Amygdala (tissue), 56 donors: ENCODE measurements at places on chromosomes 16 and 17.
A peak's percentile ranks its signal among the peaks of the same experiment; 100 is the strongest.

DNA sequence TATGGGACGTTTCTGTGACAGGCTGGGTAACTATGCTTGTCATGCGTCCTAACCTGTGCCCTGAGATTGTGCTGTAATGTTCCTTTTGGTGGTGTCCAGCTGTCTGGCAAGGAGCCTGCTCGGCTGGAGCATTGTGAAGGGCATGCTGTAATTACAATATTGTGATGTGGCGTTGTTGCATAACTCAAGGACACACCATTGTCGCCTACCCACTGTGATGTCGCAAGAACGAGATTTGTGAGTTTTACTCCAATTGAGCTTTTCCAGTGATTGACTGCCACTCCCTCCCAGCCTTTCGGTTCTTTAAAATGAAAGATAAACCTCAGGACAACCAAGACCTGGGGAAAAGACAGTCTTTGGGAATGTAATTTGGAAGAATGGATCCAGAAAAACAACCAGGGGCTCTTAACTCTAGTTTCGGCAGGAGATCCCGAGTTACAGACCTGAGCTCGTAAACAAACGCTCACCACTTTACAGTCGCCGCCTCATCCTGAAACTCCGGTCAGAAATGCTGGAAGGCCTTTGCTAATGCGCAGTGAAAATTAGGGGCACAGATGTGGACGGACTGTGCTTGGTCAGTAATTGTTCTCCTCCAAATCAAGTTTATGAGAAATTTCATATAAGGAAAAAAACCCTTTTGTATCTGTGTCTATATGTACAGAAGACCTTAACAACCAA lies 1.3 kb downstream of the ZNF750 start:
- no peak for DNase-seq

DNA sequence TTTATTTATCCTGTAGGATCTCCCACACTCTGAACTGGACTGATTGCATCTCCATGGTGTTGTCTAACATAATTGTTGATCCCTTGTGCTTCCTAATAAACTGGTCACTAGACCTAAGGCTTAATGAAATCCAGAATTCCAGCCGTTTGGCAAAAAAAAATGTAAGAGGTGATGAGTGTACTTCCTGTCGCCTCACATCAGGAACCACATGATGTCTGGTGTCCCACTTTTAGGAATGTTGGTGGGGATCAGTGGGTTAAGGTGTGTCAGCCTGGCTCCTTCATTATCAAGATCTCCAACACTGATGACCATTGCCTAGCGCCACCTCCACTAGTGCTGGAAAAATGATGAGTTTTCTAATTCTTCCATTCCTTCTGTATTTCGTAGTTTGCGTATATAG lies 18.6 kb upstream of the LONP2 start:
- no peak for DNase-seq

DNA sequence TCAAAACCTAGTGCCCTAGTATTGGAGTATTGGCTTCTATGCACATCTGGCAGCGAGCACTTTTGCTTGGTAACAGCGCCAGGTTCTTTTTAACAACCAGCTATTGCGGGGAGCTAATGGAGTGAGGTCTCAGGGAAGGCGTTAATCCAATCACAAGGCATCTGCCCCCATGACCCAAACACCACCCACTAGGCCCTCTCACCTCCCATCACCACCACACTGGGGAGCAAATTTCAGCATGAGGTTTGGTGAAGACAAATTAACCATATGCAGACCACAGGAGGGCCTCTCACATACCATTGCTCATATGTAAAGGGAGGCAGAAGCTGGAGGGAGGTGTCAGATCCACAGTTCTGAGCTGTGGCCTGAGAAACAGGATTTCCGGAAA lies 893 bp upstream of the ODF4 start:
- DNase-seq, result no peak

DNA sequence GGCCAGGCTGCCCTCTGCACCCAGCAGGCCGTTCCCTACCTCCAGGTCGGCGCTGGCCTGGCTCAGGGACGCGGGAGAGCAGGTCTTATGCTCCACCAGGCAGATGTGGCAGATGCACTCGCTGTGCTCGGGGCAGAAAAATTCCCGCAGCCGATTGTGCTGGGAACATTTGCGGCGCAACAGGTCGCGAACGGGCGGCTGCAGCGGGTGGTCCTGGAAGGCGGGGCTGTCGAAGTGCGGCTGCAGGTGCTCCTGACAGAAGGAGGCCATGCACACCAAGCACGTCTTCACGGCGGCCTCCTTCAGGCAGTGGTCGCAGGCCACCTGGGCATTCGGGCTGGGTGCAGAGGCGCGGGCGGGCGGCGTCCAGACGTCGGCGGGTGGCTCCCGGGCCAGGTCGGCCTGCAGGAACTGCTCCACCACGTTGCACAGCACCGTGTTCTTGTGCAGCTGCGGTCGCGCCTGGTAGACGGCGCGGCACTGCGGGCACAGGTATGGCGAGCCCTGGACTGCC lies 439 bp downstream of the TRIM25 start:
- DNase-seq, result no peak

DNA sequence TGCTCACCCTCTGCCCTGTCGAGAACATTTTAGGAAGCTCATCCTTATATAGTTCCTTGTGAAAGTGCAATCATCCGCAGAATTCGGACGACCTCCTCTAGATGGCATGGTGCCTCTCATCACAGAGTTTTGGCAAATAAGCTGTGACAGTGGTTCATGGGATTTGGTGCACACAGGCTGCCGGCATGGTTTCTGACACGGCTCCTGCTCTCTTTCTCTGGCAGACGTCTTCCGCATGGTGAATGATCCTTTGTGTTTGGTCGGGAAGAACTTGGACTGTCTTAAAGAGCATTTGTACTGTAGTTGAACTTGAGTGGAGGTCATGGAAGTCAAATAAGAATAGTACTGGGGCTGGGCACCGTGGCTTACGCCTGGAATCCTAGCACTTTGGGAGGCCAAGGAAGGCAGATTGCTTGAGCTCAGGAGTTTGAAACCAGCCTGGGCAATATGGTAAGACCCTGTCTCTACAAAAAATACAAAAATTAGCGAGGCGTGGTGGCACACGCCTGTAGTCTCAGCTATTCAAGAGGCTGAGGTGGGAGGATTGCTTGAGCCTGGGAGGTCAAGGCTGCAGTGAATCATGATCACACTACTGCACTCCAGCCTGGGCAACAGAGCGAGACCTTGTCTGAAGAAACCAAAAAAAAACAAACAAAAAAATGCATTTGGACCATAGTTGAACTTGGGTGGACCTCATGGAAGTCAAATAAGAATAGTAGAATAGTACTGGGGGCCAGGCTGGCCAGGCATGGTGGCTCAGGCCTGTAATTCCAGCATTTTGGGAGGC lies 34.7 kb upstream of the NAT9 start:
- DNase-seq, result no peak

- no peak for DNase-seq
These were observed 831 bp upstream of the RCVRN start for GRCh38 chr17:9905902-9906301.

DNA sequence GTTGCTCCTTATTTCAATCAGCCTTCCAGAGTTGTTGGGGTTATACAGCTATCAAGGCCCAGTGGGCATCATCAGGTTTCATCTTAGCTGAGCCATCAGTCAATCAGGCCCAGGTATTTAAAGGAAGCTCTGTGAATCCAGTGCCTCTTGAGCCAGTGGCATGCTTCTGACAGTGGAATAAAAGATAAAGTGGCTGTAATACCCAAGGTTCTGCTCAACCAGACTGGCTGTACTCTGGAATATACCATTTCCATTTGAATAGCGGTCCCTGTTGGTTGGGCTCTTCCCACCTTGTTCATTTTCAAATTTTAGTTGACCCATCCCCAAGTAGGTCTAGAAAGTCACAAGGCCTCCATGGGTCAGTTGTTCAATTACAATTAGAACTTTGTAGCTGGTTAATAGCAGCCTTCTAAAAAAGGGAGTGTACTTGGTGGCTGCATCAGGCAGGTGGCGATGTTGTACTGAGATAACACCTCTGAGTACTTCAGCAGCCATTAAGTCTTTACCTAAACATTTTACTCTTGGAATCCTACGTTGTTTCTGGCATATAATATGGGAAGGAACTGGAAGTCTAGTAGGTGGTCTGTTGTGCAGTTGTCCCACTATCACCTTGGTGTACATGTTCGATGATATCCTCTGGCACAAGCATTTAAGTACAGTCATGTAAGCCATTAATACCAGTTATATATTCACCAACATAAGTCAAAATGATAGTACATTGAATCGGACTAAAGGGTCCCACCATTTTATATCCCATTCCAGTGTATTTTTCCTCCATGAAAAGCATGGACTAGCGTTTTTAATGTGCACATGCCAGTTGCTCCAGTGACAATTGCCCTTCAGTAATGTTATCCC lies 294.1 kb downstream of the BCAS3 start:
- DNase-seq, result no peak

DNA sequence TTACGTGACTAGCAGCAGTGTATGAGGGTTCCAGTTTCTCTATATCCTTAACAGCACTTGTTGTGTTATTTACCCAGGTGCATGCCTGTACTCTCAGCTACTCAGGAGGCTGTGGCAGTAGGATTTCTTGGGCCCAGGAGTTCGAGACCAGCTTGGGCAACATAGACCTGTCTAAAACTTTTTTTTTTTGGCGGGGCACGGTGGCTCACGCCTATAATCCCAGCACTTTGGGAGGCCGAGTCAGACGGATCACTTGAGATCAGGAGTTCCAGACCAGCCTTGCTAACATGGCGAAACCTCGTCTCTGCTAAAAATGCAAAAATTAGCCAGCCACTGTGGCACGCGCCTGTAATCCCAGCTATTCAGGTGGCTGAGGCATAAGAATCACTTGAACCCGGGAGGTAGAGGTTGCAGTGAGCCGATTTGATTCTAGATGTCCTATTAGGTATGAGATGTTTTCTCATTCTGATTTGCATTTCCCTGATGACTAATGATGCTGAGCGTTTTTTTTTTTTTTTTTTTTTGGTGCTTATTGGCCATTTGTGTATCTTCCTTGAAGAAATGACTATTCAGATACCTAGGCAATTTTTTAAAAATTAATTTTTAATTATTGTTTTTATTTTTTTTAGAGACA lies 13.4 kb downstream of the CASC3 start:
- no peak for DNase-seq

DNA sequence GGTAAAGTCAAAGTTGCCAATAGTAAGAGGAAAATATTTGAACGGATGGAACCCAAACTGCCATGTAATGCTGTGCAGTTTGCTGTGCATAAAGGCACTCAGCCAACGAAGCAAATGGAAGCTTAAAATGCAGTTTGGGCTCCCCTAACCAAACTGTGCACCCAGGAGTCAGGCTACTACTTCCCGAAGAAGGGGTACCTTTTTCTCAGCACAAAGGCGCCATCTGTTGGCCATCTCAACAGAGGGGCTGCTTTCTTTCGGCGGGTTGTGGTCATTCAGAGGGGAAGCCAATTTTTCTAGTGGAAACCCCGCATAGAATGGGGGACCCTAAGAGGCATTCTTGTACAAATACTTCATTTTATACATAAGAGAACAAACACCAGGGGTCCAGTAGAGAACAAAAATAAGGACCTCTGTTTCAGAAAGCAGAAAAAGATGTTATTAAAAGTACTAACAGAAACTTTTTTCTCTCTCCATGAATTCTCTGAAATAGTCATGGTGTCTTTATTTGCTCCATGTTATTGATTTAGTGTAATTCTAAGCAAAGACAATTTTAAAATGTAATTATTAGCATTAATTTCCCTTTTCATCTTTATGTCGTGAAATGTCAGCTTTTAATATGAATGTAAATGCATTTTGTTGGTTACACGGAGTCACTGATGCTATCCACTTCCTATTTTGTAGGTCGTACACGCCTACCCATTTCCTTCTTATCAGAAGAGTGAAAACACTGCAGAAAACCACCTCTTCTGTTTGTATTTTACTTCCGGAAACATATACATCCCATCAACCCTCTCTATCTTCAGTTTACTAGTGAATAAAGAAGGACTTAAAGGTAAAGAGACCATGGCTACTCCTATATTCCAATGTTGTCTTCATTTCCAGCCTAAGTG lies 453.3 kb downstream of the KCNJ2 start:
- peak; percentile 53 for DNase-seq

- no peak for DNase-seq
These were observed 31.8 kb downstream of the HASPIN start for GRCh38 chr17:3755335-3756030.

- no peak for DNase-seq
These were observed 585 bp downstream of the AP1G1 start for GRCh38 chr16:71807905-71808592.

- no peak for DNase-seq
These were observed 9.5 kb downstream of the ZNF771 start for GRCh38 chr16:30416624-30417528.

GRCh38 chr17:79981661-79982101 lies 54.0 kb downstream of the TBC1D16 start:
- DNase-seq, result no peak

DNA sequence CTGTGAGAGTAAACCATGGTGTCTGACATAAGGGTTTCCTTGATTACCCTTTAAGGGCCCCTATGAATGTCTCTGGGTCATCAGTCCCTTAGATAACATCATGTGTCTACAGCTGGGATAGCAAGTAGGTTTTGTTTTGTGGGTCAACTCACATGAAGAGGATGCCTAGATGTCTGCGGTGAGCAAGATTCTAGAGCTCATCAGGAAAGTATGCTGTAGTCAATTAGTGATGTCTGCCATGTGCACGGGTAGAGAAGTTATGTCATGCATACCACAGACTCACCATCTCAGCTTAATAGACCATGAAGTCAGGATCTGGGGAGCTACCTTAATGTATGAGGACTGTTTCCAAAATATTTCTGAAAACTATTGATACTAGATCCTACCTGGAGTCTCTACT lies 57.5 kb downstream of the CDH13 start:
- DNase-seq, result no peak

DNA sequence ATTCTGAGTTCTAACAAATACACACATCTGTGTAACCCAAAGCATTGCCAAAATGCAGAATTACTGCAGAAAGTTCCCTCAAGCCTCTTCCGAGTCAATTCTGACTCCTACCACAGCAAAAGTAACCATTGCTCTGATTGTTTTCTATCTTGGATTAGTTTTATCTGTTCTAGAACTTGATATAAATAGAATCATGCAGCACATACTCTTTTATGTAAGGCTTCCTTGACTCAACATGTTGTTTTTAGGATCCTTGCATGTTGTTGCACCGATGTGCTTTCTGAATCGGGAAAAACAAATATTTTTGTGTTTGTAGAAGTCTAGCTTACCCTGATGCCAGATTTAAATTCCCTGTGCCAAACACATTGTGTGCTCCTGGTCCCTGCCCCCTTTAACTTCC lies 140.4 kb downstream of the CDH13 start:
- DNase-seq, result no peak

DNA sequence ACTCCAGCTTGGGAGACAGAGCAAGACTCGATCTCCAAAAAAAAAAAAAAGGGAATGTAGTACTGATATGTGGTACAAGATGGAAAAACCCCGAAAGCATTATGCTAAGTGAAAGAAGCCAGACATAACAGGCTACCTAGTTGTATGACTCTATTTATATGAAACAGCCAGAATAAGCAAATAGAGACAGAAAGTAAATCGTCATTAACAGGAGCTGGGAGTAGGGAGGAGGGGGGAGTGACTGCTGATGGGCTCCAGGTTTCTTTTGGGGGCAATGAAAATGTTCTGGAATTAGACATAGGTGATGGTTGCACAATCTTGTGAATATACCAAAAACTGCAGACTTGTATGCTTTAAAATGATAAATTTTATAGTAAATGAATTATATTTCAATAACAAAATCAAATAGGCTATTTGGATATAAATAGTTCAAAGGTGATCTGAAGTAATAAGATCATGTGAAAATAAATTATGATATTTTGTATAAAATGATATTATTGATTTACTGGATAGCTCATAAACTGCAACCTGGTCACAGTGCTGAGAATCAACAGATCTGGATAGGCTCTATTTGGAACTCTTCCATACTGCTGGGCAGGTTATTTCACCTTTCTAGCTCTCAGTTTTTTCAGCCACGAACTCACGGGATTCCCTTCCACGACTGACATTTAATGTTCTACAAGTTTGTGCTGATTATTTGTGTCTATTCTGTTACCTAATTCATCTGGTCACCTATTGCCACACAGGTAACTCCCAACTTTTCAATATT lies 27.1 kb downstream of the ZNF652 start:
- DNase-seq, result no peak
